RPMI8226 (cell line): ENCODE measurements at places on chromosomes 16 and 17.

DNA sequence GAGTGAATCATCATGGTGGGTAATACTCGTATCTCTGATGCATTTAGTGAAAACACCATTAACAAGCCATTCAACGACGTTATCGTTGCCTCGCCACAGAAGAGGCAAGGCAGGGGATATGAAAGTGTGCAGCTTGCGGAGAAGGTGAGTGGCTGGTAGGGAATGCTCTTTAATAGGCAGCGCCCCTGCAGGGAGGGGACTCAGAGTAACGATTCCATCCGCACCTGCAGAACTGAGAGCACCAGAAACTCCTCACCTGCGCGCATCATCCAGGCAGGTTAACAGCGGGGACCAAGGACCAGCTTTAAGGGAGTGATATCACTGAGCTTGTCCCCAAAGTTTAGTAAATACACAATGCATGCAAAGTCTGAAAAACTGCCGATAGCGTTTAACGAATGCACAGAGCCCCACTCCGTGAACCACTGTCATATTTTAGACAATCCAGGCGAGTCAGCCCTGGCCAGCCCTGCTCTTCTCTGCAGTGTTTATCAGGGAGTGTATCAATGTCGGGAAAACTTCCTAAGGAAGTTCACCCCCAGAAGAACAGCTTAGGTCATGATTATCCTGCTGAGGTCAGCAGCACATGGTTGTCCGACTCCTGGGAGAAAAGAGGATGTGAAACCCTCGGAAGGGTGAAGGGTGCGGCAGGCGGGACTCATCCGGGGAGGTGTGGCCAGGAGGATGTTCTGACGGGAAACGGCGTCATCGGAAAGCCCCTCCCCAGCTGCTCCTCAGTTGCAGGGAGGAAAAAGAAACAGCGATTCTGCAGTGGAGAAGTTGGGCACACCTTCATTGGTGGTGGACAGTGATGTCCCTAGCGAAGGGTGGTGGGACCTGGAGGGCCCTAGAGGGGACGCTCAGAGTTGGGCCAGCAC lies 68.5 kb upstream of the DNAH17 start:
- DNase-seq = peak; percentile 97

DNA sequence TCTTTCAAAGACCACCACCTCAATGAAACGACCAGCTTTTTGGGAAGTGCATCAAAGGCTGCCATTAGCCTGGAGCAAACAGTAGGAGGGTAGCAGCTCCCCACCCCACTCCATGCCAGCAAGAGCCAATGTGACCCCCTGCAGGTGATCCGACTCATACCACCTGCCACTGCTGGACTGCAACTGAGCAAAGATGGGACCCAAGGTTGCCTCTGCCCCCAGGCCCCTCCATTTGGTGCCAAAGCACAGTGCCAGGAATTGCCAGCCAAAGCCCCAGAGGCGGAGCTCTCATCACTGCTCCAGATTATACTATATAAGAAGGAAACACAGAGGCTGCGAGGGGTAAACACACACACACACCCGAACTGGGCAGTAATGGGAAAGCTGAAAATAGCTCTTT lies 8.3 kb downstream of the PITPNM3 start:
- no peak for DNase-seq

- DNase-seq = peak; percentile 85
These were observed 1.4 kb upstream of the AOC3 start for GRCh38 chr17:42849451-42850181.

DNA sequence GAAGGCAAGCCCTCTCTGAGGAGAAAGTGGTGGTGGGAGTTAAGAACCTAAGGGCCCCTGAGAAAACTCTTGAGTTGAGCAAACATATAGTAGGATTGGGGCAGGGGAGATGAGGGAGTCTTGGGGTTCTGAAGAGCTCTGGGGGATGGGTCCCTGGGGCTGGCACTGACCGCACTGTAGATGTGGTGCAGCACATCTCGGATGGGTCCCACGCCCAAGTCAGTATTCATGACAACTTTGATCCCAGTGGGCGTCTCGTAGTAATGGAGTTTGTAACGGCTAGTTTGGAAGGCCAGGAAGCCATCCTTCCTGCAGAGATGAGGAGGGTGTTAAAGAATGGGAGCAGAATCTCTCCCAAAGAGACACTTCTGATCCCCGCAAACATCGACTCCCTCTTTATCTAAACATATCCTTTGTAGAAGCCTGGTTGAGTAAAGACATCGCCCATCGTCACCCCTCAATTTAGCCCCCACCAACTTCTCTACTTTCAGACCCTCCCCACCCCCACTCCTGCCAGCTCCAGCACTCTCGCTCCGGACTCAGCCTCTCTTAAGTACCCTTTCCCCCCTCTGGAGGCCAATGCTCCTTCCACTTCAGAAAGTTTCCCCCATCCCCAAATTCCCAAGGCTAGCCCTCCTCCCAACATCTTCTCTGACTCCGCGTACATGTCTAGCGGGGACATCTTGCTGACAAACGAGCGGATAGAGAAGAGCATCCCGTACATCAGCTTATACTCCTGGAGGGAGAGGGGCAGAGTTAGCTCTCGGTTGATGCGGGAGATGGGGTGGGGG lies 710 bp downstream of the TRAPPC1 start:
- no peak for DNase-seq

GRCh38 chr17:13587487-13588338 lies 14.0 kb downstream of the HS3ST3A1 start:
- DNase-seq = no peak

DNA sequence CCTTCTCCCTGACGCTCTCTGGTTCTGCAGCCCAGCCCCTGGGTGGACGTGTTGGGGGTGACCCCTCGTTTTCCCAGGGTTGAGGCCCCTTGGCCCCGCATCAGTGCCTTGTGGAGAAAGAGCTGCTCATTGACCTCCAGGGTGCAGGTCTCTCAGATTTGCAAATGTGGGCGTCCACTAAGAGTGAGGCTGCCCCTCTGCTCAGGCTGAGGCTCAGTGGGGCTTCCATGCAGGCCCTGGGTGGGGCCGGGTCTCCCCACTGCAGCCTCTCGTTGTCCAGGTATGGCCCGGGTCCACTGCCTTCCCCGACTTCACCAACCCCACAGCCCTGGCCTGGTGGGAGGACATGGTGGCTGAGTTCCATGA lies 9.0 kb downstream of the GAA start:
- DNase-seq = no peak
